ENCODE measurements at places on chromosomes 5 and 9. TPM values are rescaled to one million over a fixed set of nuclear protein-coding genes. Genes with fewer than 3 reads are reported as not detected.

MYMK gene
- not detected for polyA plus RNA-seq

ELAVL2 gene
- not detected for polyA plus RNA-seq

ADAM19 gene
- polyA plus RNA-seq, result not detected

ECSCR gene
- polyA plus RNA-seq, result not detected

RNF183 gene
- not detected for polyA plus RNA-seq

MARCOL gene
- not detected for polyA plus RNA-seq

FRRS1L gene
- not detected for polyA plus RNA-seq

RC3H2 gene
- polyA plus RNA-seq, result 18.1 TPM

INSL6 gene
- polyA plus RNA-seq, result not detected

PCDHGA5 gene
- not detected for polyA plus RNA-seq

CRHBP gene
- polyA plus RNA-seq, result not detected

PPWD1 gene
- 34.0 TPM for polyA plus RNA-seq

ZDHHC11B gene
- polyA plus RNA-seq, result not detected

NIM1K gene
- not detected for polyA plus RNA-seq

PCSK5 gene
- polyA plus RNA-seq, result 7.3 TPM

ADGRD2 gene
- not detected for polyA plus RNA-seq

PCDHGA3 gene
- polyA plus RNA-seq, result not detected

STKLD1 gene
- polyA plus RNA-seq, result 0.55 TPM

EGFL7 gene
- 1.6 TPM for polyA plus RNA-seq

LRRC70 gene
- 4.4 TPM for polyA plus RNA-seq

GBGT1 gene
- not detected for polyA plus RNA-seq

KIF4B gene
- not detected for polyA plus RNA-seq

Data from immature natural killer cell (primary cell).